ENCODE measurements at places on chromosomes 7 and 10.

DNA sequence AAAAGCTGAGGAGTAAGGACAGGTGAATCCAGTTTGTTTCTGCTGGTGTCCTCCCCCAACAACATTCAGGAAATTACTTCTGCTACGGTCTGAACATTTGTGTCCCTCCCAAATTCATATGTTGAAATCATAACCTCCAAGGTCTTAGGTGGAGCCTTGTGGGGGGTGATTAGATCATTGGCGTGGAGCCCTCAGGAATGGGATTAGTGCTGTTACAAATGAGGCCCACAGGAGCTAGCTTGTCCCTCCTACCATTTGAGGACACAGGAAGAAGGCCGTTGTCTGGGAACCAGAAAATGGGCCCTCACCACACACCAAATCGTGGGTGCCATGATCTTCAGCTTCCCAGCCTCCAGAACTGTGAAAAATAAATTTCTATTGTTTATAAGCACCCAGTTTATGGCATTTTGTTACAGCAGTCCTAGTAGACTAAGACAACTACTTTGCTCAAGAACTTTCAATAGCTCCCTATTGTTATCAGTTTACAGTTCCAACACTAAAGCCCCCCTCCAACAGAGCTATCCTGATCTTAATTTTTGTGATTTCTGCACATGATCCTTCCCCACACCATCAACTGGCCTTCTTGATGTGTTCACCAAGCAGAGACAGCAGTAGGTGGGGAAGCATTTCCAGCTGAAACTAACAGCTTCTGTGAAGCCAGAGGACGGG is 2.1 kb upstream of the LRMDA start:
- DNase-seq: no peak

- DNase-seq: no peak
Observed at GRCh38 chr7:140744005-140744404, 47.5 kb downstream of the NDUFB2 start.

DNA sequence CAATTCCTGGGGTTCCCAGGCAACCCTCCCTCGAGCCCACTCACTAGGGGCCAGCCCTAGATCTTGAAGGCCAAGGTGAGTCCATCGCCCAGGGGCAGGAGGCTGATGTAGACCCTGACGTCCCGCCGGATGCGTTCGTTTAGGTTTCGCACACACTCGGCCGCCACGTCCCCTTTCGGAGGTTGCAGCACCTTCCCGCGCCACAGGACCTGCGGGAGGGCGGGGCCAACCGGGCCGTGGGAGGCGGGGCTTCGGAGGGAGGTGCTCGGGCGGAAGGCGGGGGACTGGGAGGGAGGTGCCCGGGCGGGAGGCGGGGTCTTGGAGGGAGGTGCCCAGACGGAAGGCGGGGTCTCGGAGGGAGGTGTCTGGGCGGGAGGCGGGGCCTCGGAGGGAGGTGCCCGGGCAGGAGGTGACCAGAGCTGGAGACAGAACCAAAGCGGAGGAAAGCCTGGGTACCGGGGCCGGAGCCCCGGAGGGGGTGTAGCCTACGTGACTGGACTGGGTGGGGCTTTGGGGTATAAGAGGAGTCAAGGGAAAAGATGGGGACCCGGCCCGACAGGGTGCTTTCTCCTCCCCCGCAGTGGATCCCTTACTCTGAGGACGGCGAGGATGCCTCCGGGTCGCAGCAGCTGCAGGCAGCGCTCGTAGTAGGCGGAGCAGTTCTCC is 1.6 kb downstream of the COMTD1 start:
- DNase-seq: peak; percentile 75

- no peak for DNase-seq
Observed at GRCh38 chr7:159068488-159068811, 76.2 kb downstream of the VIPR2 start.

GRCh38 chr7:73342645-73343044 is 14.7 kb downstream of the FKBP6 start:
- peak; percentile 92 for DNase-seq

GRCh38 chr10:112857493-112857892 is 92.6 kb upstream of the TCF7L2 start:
- DNase-seq: no peak

DNA sequence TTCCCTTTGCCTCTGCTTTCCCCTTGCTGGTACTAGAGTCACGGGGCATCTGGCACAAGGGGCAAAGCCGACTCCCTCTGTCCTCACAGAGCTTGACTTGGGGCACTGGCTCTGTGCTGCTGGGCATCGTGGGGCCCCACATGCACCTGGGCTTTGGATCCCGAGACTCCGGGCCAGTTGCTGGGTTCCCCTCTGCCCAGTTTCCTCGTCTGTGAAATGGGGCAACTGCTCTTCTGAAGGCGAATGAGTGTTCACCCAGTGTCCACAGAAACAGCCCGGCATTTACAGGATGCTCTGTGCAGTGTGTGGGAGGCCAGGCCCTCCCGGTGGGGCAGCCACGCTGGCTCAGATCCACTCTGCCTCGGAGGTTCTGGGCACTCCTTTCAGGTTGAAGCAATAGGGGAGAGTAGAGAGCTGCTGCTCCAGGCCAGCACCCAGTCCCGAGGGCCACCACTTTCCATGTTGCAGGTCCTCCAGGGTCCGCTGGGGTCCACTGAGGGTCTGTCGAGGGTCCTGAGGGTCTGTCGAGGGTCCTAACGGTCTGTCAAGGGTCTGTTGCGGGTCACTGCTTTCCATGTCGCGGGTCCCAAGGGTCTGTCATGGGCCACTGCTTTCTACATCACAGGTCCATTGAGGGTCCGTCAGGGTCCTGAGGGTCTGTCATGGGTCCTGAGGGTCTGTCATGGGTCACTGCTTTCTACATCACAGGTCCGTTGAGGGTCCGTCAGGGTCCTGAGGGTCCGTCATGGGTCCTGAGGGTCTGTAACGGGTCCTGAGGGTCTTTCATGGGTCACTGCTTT is 103.6 kb downstream of the VIPR2 start:
- no peak for DNase-seq

GRCh38 chr10:58511765-58512490 is 744 bp upstream of the BICC1 start:
- DNase-seq: peak; percentile 23

DNA sequence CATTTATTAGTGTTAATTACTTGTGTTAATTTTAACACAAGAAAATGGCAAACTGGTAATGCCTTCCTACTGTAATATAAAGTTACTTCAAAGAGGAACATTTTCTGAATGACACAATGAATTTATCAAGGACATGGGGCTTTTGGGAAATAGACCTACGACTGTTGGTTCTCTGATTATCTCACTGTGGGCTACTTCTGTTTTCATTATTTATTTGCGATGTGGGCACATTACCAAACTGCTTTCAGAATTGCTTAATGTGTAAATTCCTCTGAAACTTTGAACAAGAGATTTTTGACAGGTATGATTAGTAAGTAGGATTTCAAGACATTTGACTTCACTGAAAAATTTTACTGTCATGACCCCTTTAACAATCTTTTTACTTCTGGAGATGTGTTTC is 535.6 kb downstream of the CNTNAP2 start:
- DNase-seq: no peak

- DNase-seq: no peak
Observed at GRCh38 chr7:53110425-53110824, 75.0 kb downstream of the POM121L12 start.

DNA sequence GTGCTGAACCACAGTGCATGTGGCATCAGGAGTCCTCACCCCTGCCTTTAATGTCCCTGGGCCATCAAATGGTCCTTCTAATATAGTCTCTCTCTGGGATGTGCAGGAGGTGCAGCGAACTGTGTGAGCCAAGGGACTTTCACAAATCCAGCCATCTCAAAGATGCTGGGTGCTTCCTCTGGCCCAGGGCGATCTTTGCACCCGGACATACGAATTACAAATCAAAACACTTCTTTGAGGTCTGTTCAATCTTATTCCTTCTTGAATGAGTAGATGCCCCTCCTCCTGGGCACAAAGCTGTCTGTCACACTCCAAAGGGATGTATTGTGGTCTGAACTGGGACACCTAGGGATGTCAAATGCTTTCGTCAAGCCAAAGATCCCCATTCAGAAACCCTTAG is 60.6 kb downstream of the VSTM4 start:
- DNase-seq: no peak

DNA sequence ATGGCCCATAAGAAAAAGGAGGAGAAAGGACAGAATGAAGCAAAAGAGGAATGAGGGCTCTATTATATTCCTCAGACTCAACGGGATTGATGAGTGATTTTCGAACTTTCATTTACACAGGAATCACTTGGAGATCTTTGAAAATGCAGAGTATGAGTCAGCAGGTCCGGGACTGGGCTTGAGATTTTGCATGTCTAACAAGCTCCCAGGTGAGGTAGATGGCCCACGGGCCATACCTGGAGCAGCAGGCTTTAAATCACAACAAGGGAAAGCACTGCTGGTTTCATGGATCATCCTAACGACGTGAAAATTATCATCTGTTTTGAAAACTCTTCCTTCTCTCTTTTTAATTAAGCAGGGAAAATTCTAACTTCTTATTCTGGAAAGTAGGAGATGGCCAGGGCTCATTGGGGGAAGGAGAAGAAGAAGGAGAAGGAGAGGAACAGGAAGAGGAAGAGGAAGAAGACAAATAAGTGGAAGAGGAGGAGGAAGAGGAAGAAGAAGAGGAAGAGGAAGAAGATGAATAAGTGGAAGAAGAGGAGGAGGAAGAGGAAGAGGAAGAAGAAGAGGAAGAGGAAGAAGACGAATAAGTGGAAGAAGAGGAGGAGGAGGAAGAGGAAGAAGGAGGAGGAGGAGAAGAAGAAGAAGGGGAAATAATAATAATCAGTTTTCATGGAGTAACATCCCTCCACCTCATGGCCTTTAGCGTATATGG is 3.8 kb upstream of the SDK1 start:
- DNase-seq: no peak

GRCh38 chr7:87767827-87768226 is 108.3 kb downstream of the SLC25A40 start:
- DNase-seq: no peak

DNA sequence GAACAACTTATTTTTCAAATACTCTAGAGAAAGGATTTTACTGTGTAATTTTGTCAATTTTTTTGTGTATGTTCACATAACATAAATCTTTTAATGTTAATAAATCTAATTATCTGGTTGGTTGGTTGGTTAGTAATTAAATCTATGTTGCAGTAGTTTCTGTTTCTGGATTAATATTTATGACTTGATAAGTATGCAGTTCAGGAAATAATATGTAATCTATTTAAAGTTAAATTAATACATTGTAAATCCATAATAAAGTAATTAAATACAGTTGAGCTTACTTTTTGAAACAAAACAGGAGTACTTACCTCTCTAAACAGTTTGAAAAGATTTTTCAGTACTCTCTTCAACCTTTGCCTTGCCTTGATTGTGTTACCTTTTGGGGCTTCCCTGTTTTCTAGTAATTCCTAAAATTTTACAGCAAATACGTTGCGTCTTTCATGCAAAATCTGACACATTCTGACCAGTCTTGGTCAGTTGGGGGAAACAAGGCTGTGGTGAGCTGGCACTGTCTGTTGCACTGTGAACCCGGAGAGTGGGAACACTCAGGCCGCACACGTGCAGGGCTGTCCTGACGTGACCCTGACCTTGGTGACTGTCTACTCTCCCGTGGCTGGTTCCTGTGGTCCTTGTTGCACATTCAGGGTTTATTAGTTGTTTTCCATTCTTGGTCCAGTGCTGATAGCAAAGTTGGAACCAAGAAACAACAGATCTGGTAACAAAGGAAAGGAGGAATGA is 45.6 kb upstream of the FGL2 start:
- DNase-seq: no peak

- DNase-seq: peak; percentile 2
Observed at GRCh38 chr10:58137813-58138212, 129.9 kb downstream of the IPMK start.

- no peak for DNase-seq
Observed at GRCh38 chr10:74913377-74913979, 87.1 kb downstream of the KAT6B start.

DNA sequence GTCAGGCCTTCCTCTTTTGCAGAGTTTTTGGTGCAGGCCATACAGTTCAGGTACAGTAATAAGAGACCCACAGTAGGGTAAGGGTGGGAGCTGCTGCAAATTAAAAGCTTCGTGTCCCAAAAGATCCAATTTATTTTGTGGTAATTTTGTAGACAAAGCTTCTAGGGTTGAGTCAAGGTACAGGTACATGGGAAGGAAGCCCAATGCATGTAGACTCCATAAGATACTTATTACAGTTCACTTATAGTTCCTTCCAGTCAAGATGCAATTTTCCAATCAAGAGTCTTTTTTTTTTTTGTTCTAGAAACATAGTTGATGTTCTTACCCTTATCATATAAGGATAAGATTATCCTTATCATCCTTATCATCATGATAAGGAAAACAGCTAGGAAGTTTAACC is at the start of gene TAS2R4:
Gene TAS2R4 (plus strand): TSS at position 301 of the 400 bp plus-strand sequence. CDS start 1,815 bp downstream, outside the sequence.
- DNase-seq: no peak

- DNase-seq: no peak
Observed at GRCh38 chr7:114414156-114415063, at the start of gene FOXP2. Gene FOXP2, plus strand, starts transcription at chr7:114414815. Its CDS starts 11,697 bp downstream, at chr7:114426512.

GRCh38 chr10:122665946-122666345 is 33.7 kb downstream of the C10orf120 start:
- no peak for DNase-seq

- no peak for DNase-seq
Observed at GRCh38 chr7:77859343-77859742, 60.8 kb downstream of the PHTF2 start.

GRCh38 chr7:66267249-66267648 is 62.1 kb downstream of the TPST1 start:
- DNase-seq: no peak

- DNase-seq: no peak
Observed at GRCh38 chr10:79103585-79103984, 34.8 kb downstream of the ZMIZ1 start.

DNA sequence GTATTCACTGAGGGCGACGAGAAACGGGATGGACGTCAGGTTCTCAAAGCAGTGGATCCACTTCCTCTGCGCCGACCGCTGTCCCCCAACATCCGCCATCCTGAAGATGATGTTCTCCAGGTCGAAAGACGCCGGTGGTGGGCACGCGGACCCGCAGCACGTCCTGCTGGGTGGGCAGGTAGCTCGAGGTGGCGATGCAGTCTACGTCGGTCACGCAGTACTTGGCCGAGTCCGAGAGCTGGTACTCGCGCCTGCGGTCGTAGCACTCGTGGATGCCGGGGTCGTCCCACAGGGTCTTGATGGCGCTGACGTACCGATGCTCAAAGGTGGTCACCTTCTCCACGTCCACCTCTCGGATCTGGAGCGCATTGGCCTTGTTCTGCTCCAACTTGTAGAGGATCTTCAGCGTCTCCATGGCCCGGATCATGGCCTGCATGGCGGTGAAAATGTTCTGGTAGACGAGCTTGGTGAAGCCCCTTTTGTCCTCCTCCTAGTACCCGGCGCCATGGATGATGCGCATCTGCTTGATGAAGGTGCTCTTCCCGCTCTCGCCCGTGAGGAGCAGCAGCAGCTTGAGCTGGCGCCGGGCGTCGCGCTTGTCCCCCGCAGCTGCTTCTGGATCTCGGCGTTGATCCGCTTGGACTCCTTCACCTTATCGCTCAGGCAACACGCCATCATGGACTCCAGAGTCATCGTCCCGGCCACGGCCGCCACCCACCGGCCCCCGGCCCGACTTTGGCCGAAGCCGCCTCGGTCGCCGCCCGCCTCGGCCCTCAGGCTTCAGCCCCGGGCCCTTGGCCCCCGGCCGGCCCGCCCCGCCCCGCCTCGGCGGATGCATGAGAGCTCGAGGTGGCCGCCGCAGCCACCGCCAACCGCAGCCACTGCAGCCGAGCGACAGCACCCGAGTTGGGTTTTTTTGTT is 122.9 kb upstream of the KCTD7 start:
- no peak for DNase-seq

GRCh38 chr7:151575410-151575809 is 55.7 kb upstream of the RHEB start:
- no peak for DNase-seq
